ENCODE measurements at places on chromosomes 3 and 15. TPM values are rescaled to one million over a fixed set of nuclear protein-coding genes. Genes with fewer than 3 reads are reported as not detected.

RTP4 gene
- not detected for total RNA-seq

TMEM207 gene
- total RNA-seq: not detected

ULK4 gene
- 7.5 TPM for total RNA-seq

B2M gene
- total RNA-seq: 684 TPM

UPK1B gene
- total RNA-seq: 14.3 TPM

CELF6 gene
- total RNA-seq: 0.13 TPM
